Mammary epithelial cell (primary cell): ENCODE measurements at places on chromosomes 5 and 9.

GRCh38 chr9:89874351-89875321 lies 269.8 kb downstream of the GADD45G start:
- DNase-seq, result no peak

DNA sequence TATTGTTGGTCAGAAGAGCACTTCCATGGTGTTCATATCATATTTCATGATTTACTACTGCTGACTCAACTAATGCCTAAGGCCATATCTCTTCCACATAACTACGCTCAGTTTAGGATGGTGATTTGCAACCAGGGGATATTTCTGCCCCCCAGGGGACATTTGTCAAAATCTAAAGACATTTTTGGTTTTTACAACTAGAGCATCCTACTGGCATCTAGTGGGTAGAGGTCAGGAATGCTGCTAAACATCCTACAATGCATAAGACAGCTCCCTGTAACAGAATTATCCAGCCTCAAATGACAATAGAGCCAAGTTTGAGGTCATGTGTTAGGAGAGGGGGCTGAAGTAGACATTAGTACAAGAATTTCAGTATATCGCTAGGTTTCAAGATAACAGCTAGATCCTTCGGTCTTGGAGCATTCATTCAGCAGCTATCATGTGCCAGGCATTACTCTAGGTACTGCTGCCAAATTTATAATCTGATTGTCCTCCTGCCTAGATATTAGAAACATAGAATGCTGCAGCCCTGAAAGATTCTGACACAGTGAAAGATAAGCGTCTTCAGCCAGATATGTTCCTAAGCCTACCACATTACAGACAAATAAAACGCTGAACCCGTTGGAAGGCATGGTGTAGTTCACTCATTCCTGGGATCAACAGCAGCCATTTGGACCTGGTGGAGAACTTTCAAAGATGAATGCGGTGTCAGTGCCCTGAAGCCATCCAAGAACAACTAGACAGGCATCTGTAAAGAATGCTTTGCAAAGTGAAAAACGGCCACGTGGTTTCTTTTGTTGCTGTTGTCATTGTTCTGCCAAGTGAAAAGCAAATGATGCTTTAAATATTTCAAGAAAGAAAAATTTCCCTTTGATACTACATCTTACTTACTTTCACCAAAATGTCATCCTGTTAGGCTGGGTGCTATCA lies 55.5 kb upstream of the FST start:
- peak; percentile 73 for DNase-seq

GRCh38 chr9:131330814-131331600 lies 41.5 kb downstream of the PLPP7 start:
- no peak for DNase-seq

- DNase-seq, result no peak
Observed at GRCh38 chr5:58076483-58077257, 383.2 kb downstream of the PLK2 start.

DNA sequence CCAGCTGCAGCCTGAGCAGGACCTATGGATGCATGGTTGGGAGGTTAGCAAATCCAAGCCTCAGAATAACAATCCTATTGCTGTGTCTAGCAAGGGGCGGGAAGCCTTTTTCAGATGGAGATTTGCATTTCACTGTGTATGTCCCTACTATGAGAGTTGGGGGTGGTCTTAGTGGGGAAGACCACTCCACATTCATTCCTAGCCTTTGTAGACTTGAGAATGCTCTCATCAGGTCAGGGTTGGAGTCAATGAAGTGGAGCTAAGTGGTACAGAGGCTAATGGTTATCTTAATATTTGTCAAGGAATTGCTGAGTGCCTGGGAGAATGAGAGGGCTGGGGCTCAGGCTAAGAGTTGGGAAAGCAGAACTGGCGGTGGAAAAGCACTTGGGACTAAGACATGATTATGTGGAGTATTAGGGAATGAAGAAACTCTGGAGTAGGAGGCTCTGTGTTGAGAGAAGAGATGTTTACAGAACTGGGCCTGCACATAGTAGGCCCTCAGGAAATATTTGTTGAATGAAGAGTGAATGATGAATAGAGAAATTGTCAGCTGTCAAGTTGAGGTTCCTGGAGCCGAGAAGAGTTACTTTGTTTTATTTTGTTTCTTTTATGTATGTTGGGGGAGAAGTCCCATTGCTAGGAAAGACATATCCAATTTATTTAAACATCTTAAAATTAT lies 175.5 kb upstream of the SPRY4 start:
- no peak for DNase-seq

- no peak for DNase-seq
Observed at GRCh38 chr9:105244734-105245028, 230 bp downstream of the SLC44A1 start.

DNA sequence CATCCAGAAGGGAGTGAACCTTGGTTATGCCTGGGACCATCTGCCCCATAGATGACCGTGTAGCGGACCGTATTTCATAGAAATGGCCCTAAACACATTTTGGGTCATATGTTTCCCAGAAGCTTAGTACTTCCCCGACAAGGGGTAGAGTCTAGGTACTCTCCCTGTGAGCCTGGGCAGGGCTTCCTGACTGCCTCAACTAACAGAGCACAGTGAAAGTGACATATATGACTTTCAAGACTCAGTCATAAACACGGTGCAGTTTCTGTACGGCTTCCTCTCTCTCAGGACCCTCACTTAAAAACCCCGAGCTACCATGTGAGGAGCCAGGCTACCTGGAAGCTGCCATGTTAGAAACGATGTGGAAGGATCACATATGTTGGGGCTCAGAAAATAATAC lies 20.9 kb downstream of the C9orf57 start:
- no peak for DNase-seq

- peak; percentile 51 for DNase-seq
Observed at GRCh38 chr9:113548221-113549041, 84.9 kb downstream of the RGS3 start.

DNA sequence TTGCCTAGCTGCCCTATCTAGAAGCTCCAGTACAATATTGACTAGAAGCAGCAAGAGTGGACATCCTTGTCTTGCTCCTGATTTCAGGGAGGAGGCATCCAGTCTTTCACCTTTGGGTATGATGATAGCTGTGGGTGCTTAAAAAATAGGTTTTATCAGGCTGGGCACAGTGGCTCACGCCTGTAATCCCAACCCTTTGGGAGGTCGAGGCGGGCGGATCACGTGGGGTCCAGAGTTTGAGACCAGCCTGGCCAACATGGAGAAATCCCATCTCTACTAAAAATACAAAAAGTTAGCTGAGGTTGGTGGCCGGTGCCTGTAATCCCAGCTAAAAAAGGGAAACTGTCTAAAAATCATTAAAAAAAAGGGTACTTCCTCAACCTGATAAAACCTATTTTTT lies 2.0 kb upstream of the CAMSAP1 start:
- no peak for DNase-seq

DNA sequence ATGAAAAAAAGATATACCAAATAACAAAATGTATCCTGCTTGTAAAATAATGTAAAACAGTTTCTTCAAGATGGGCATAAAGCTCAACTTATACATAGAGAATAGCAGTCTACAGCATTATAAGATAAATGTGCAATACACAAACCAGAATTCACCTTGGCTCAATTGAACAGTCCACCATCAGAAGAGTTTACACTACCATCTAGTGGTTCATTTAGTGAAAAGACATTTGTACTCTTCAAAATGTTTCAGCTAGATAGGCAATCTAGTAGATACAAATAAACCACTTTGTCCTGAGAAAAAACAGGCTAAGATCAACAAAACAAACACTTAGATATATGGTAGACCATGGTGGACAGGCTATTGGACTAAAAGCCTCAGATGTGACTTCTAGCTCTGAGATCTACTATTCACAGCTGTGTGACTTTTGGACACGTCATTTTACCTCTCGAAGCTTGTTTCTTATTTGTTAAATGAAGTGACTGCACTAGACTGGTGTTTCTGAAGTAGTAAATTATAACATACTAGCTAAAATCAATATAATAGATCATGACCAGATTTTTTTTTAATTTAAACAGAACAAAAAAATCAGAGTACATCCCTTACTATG lies 22.1 kb upstream of the TPD52L3 start:
- DNase-seq, result peak; percentile 46

GRCh38 chr9:38066914-38067858 lies 1.8 kb downstream of the SHB start:
- DNase-seq, result peak; percentile 45

- no peak for DNase-seq
Observed at GRCh38 chr5:10538789-10539686, 24.8 kb upstream of the ANKRD33B start.

DNA sequence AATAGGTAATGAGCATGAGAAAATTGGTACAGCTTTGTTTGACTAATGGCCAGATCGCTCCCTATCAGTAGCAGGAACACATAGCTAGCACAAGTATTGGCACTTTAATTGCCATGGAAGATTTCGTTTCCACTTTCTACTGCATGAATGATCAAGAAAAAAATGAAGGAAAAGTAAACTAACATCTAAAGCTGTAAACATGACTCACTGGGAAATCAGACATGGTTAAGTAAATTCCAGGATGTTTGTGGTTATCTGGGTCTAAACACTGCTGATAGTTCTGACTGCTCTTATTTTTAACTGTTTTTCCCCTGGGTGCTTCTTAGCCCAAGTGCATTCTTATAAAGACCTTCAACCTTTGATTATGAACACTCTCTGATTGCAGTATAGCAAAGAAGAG lies 388.9 kb downstream of the NR2F1-AS1 start:
- DNase-seq, result peak; percentile 76

- DNase-seq, result no peak
Observed at GRCh38 chr5:60507687-60508086, 192.3 kb downstream of the DEPDC1B start.

DNA sequence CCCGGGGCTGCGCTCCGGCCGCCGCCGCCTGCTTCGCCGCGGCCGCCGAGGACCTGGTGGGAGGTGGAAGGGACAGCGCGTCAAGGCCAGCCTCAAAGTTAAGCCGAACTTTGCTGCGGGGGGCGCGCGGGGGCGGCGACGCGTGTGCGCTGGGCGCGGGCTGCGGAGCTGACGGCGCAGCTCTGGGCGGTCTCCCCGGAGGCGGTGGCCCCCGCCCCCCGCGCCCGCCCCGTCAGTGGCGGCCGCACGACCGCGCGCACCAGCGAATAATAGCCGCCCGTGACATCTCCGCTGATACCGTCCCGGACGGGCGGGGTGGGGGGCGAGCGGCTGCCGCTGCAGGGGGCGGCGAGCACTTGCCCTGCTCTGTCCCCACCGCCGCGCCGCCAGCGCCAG lies 579 bp upstream of the FAM78A start:
- DNase-seq, result no peak
